ENCODE measurements at places on chromosomes 3 and 15.

- no peak for DNase-seq
Observed at GRCh38 chr3:11085093-11085840, 69.0 kb upstream of the HRH1 start.

DNA sequence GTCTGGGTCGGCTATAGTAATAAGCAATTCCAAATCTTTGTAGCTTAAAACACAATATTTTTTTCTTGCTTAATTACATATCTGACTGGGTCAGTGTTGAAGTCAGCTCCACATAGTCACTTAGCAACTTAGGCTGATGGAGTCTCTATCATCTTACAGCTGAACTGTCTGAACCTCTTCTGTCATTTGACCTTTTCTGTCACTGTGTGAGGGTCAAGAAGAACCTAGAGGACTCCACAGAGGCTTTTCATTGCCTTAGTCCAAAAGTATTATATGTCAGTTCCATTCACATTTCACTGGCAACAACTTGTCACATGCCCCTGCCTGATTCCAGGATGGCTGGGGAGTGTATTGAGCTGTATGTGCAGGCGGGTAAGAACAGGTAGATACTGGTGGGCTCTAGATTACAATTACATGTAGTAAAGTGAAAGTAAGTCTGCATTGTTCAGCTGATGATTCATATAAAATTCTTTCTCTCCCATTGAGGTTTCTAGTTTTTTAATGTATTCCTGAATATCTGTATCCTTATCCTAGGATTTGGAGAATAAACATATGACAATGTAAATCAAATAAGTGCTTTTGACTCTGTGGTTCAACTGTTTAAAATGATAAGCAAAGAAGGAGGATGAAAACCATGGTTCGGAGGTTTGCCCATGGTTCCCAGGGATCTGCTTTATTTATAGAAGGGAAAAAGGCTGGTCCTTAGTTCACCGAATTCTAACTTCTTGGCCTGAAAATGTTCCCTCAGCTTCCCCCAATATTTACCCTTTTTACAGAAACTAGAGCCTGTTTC lies 5.8 kb upstream of the ARPP21 start:
- no peak for DNase-seq

DNA sequence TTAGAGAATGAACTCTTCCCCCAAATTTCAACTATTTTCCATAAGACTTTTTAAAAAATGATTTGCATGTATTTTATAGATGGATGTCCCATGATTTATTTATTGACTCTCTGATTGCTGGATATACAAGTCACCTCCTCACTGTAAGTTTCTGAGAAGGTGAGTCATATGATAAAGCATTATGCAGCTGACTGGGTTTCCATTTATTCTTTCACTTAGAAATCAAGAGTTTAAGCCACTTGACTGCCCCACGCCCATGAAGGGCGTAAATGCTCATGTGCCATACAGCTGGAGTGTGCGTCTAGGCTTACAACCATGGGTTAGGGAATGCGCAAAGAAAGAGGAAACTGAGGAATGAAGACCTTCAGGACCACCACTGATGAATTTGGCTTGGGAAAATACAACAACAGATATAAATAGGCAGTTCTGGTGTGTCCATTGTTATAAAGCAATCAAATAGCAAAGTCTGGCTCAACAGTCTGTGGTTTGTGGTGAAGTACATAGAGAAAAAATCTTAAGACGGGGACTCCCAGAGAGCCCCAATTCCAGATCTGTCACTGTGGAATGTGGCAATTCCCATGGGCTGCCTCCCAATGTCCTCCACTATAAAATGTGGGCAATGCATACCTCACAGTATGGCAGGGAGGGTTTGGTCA lies 20.3 kb downstream of the SLCO2A1 start:
- DNase-seq = no peak

DNA sequence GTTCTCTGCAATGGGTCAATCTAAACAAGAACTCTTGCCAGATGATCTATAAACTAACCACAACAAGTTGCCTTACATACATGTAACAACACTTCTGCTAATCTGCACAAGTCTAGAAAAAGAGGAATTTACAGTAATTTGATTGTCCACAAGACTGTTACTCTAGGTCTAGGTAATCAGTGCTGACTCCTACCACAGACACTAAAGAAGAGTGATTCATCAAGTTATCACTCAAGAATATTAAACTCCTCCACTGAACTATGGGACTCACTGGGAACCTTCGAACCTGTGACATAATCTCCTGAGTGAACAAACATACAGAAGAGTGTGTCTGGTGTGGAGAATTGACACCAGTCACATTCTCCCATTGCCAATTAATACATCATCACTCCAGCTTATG lies 138.3 kb downstream of the ANXA2 start:
- no peak for DNase-seq

- DNase-seq = no peak
Observed at GRCh38 chr3:116001151-116001621, 377.9 kb downstream of the GAP43 start.

- no peak for DNase-seq
Observed at GRCh38 chr3:172296248-172296974, 151.8 kb downstream of the GHSR start.

- DNase-seq = no peak
Observed at GRCh38 chr3:36319680-36320079, 60.6 kb upstream of the STAC start.

- DNase-seq = no peak
Observed at GRCh38 chr3:136414476-136414875, 164.3 kb downstream of the PCCB start.

- DNase-seq = no peak
Observed at GRCh38 chr15:87981969-87982368, 274.6 kb downstream of the NTRK3 start.

GRCh38 chr3:150411546-150411945 lies 3.4 kb downstream of the TSC22D2 start:
- DNase-seq = no peak

DNA sequence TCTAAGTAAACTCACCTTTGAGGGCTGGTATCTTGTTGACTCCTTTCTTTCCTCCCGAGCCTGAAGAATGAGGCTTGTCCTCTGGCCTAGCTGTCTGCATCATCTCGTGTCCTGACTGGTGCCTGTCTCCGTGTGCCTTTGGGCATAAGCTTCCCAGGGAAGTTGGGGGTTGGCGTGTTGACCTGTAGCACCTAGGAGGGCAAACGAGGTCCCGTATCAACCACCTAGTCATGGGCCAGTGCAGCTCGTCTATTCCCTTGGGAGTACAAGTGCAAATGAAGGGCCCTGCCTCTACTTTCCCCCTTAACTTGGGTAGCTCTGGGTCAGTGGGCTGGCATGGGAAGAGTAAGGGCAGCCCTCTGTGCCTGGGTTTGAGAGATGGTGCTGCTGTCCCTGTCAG lies 8.7 kb downstream of the TEX264 start:
- no peak for DNase-seq

GRCh38 chr3:108060331-108060730 lies 30.5 kb downstream of the CD47 start:
- DNase-seq = no peak

DNA sequence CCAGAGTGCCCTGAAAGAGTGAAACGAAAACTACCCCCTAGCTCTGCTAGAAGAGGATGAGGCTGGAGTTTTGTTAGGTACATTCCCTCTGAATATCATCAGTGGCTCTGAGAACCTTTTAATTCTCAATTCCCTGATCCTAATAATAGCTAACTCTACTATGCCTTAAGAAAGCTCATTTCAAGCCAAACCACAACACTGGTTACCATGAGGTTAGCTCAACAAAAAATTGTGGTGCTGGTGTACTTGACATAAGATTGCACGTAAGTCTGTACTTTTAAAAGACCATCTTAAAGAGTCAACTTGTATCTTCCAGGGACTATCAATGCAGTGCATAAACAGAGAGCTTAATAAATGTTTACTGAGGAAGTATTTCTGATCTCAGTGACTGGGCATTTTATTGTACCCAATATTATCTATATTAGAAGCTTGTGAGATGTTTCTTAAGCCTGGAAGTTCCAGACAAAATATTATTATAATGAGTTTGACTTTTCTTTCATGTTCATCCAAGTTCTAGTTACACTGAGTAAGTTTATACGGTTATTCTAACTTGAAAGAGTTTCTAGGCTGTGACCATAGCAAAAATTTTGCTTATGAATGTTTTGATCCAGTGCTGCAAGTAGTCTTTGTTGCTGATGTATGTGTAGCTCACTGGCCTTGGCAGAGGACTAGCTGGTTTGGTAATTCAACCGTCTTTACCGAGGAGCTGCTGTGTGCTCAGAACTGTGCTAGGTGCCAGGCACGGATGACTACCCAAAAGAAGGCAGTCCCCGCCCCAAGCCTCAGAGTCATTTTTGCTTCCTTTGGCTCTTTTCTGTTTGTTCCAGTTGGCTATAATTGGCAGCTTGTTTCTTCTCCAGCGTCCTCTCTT lies 334.4 kb upstream of the TRIM42 start:
- no peak for DNase-seq

DNA sequence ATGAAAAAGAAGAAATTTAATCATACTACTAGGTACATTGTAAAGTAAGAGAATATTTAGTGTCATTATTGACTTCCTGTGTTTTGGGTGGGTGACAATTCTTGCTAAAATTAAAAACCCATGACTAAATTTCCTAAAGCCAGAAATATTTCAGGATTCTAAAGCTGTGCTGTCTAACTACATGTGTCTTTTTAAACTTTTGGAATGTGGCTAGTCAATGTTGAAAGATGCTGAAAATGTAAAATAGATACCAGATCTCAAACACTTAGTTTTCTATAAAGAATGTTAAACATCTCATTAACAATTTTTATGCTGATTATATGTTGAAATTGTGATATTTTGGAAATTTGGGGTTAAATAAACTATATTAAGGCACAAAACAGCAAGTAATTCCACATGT lies 308.9 kb upstream of the TMCO5A start:
- no peak for DNase-seq

DNA sequence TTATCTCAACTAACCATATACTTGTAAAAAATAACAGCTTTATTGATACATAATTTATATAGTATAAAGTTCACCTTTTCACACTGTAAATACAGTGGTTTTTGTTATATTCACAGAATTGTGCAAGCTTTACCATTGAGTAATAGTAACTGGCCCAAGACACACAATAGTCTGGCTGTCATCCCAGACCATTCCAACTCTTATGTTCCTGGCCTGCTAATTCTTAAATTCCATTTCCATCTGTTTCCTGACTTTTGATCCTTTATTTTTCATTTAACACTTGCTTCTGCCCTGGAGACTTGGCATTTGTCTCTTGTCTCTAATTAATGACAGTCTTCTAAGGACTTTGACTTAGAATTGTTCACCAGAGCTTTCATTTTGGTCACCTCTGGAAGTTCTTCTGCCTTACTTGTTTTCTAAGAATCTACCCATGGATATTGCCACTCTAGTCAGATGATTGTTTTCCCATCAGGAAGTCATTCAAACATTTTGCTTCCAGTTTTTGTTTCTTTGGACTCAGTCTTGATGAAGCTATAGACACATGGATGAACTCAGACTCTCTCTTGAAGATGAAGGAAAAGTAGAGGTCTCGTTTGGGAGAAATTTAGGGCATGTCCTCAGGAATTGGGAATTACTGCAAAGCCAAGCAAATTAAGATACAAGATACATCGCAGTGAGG lies 27.2 kb upstream of the PLSCR4 start:
- DNase-seq = no peak

DNA sequence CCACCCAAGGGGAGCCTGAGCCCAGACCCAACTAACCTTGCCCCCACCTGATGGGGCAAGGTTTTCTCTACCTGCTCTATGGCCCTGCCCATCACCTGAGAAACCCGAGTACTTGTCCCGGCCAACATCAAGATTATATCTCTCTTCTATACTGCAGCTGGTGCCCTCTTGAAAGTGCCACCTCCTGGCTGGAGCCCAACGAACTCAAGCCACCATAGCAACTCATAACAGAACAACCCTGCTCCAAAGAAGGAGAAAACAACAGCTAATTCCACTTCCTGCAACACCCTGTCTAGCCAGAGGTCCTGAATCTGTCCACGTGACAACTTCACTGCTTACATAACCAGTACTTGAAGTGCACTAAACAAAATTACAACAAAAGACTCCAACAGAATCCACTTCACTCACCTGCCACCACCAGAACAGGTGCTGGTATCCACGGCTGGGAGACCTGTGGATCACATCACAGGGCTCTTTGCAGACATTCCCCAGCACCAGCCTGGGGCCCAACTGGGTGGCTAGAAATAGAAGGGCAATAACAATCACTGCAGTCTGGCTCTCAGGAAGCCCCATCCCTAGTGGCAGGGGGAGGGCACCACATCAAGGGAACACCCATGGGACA lies 49.2 kb downstream of the PIERCE2 start:
- DNase-seq = no peak

- DNase-seq = no peak
Observed at GRCh38 chr3:133258358-133258757, 141.5 kb upstream of the BFSP2 start.

DNA sequence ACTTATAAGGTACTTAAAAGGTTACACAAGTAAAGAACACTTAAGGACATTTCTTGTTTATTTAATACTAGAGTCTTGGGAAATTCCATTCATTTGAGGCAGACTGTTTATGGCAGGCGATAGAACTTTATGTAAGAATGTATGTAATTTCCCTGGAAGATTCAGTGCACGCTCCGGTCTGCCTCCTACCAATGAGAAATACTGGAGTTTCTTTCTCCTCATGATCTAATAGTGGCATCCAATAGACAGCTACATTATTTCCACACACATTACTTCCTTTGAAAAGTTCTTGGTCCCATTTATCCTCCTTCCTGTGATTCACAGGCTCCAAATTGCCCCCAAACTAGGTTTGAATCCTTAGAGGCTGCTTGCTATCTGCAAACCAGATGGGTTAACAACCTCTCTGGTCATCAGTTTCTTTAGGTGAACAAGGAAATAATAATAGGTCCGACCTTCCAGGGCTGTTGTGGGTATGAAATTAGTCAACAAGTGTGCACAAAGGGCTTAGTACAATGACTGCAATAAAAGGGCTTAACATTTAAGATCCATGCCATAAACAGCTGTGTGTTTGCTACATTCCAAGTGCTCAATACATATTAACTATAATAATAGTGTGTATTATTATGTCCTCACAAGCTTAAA lies 30.7 kb downstream of the EIF4E3 start:
- DNase-seq = no peak

DNA sequence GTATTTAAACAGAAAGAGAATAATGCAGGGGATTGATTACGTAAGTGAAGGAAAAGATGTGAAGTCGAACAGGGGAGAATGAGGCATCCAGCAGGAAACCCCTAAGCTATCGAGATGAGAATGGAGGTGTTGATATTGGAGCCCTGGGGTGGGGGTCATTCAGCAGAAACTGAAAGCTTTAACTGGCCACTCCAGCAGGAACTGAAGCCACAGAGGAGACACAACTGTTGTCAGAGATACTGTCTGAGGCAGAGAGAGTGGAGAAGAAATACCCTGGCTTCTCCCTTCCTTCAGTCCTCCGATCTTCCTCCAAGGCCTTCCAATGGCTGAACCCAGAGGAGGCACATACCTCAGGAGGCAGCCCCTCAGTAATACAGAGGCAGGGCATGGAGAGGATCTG lies 152.4 kb downstream of the THRB start:
- no peak for DNase-seq

Measured in SIG-M5 (cell line).